Activated naive CD8-positive, alpha-beta T cell treated with anti-CD3 and anti-CD28 coated beads, Interleukin-2, amount 10 ng/mL, durations not matched to agents 7 days and 5 days (primary cell): ENCODE measurements at places on chromosomes 16 and 17. TPM values are rescaled to one million over a fixed set of nuclear protein-coding genes. Genes with fewer than 3 reads are reported as not detected.

The ALOXE3 gene
- not detected for total RNA-seq

DNA sequence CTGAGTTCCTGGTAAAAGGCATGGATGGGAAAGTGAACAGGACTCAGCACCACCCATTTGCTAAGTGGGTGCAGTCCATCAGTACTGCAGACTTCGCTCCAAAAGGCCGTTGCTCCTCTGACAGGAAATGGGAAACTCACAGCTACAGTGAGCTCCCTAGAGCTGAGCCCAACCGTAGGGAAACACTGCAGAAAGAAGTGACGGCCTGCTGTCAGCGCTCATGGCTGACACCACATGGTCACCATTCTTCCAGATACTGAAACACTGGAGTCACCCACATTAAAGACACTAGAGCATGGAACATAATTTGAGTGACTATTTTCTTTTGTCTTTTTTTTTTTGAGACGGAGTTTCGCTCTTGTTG, 31.9 kb downstream of the UBE2O start:
- H3K4me1 ChIP-seq: no peaks in the 10 kb centered on the region
- H3K36me3 ChIP-seq: peaks cover 6% of the 10 kb centered on the region
- no peaks in the 10 kb centered on the region for H3K27me3 ChIP-seq
- DNase-seq: no peak
- H3K4me3 ChIP-seq: no peak overlapping the region

The TEKT3 gene
- not detected for total RNA-seq

GRCh38 chr16:62755938-62756337, 719.7 kb upstream of the CDH8 start:
- H3K4me1 ChIP-seq: no peaks in the 10 kb centered on the region
- no peak for DNase-seq

The KIAA0753 gene
- 18.2 TPM for total RNA-seq

DNA sequence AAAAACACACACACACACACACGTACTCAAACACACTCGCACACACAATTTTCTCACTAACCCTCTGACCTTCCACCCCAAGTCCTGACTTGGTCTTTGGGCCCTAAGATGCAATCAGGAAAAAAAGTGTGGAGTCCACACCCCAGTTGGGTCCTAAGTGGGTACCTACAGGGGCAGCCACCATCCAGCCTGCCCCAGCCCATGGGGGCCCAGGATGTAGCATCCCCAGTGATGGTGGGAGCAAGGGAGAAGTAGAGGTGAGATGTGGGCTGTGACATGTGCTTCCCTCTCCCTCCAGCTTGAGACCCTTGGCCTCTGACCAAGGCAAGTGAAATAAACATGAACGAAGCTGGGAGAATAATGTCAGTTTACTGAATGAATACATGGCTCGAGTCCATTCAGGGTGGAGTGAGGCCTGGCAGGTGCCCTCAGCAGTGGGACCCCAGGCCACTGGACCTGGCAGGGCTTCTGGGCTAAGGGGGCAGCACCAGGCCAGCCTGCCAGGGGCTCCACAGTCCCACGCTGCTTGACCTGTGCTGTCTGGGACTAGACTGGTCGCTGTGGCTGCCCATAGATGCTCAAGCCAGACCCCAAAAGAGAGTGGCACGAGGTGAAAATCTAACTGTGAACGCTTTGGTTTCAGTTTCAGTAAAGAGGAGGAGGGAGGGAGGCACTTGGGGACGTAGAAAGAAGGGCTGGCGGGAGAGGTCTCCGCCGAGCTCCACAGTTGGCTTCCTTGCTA, 73.7 kb downstream of the MRC2 start:
- peaks cover 24% of the 10 kb centered on the region for H3K27me3 ChIP-seq
- H3K36me3 ChIP-seq: no peaks in the 10 kb centered on the region
- no peak for DNase-seq
- H3K27ac ChIP-seq: no peak overlapping the region

GRCh38 chr17:74467221-74467951, 952 bp downstream of the CD300A start:
- H3K4me1 ChIP-seq: peaks cover 27% of the 10 kb centered on the region
- H3K4me3 ChIP-seq: peak overlapping the region; percentile 75
- DNase-seq: no peak
- H3K27me3 ChIP-seq: peaks cover 9% of the 10 kb centered on the region

DNA sequence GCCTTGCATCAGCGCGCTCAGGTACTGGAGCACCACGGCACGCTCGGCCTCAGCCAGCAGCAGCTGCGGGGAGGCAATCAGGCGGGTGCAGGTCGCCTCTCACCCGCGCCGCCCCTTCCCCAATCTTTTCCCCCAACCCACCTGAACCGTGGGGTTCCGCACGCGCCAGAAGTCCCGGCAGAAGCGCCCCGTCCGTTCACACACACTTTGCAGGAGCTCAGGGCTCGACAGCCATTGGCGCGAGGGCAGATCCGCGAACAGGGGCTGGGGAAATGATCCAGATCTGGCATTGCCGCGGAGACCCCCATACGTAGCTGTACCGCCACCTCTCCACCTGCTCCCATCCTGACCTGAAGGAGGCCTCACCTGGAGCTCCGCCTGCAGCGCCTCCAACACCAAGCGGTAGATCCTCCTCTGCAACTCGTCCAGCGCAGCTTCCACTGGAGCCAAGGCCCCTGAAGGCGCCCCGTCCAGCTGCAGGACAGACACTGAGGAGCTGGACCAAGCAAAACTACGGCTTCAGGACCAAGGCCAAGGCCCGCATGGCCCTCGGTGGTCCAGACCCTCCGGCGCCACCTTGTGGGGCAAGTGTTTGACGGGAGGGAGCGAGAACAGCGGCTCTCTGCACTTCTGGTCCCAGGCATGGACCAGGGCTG, 1.4 kb upstream of the MATCAP1 start:
- peaks cover 8% of the 10 kb centered on the region for H3K4me1 ChIP-seq
- H3K27ac ChIP-seq: peak overlapping the region; percentile 76
- peak overlapping the region; percentile 86 for H3K4me3 ChIP-seq
- peaks cover 14% of the 10 kb centered on the region for H3K27me3 ChIP-seq
- DNase-seq: peak; percentile 90

GRCh38 chr17:48647103-48647962, 21.2 kb upstream of the HOXB9 start:
- peaks cover 80% of the 10 kb centered on the region for H3K27me3 ChIP-seq
- H3K27ac ChIP-seq: peak overlapping the region; percentile 26
- no peak for DNase-seq
- H3K36me3 ChIP-seq: no peaks in the 10 kb centered on the region
- peak overlapping the region; percentile 82 for H3K4me3 ChIP-seq
- H3K4me1 ChIP-seq: peaks cover 18% of the 10 kb centered on the region

- H3K27me3 ChIP-seq: peaks cover 30% of the 10 kb centered on the region
- H3K4me3 ChIP-seq: no peak overlapping the region
- no peak overlapping the region for H3K27ac ChIP-seq
- peaks cover 3% of the 10 kb centered on the region for H3K4me1 ChIP-seq
- no peak for DNase-seq
Measured at GRCh38 chr16:162271-162991, 3.3 kb upstream of the HBM start.

DNA sequence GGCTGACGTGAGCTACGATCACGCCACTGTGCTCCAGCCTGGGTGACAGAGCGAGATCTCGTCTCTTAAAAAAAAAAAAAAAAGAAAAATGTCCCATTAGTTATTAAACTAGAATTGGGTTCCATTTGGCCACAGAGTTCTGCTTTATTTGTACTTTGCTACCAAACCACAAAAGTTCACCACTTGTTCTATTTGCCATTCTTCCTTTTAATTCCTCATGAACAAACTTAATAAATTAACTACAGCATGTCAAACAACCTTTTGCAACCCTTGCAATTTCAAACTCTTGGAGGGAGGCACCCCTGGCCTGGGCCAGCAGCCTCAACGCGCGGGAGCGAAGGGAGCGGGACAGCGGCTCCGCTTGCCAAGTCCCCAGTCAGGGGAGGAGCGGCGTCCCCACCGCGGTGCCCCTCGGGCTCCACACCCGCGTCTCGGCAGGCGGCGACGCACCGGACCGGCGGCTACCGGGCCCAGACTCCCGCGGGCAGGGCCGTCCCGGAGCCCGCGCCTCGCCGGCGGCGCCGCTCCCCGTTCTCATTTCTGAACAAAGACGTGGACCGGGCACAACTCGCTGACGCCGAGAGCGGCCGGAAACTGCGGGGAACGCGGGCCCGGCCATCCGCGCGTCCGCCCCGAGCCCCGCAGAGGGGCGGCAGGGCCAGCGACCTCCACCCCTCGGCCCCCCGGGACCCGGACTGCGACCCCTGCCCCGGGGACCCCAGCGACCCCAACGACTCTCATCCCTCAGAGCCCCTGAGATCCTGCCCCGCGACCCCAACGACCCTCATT, 775 bp downstream of the CYTH1 start:
- peaks cover 6% of the 10 kb centered on the region for H3K36me3 ChIP-seq
- no peaks in the 10 kb centered on the region for H3K27me3 ChIP-seq
- H3K27ac ChIP-seq: peak overlapping the region; percentile 99
- H3K4me3 ChIP-seq: peak overlapping the region; percentile 93

DNA sequence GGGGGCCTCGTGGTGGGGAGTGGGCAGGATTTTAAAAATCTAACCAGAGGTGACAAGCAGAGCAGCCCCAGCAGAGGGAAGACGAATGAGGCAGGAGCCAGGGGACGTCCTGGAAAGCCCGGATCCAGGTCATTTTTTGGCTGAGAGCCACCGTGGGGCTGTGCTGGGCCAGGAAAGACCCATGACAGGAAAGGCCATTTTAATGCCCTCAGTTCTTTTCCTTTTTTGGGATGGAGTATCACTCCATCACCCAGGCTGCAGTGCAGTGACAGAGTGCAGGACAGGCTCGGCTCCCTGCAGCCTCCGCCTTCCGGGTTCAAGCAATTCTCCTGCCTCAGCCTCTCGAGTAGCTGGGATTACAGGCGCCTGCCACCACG, 30.5 kb upstream of the JPH3 start:
- no peaks in the 10 kb centered on the region for H3K4me1 ChIP-seq
- no peak overlapping the region for H3K27ac ChIP-seq
- no peak overlapping the region for H3K4me3 ChIP-seq
- peaks cover 5% of the 10 kb centered on the region for H3K27me3 ChIP-seq
- no peak for DNase-seq

The EPOP gene
- 7.2 TPM for total RNA-seq

DNA sequence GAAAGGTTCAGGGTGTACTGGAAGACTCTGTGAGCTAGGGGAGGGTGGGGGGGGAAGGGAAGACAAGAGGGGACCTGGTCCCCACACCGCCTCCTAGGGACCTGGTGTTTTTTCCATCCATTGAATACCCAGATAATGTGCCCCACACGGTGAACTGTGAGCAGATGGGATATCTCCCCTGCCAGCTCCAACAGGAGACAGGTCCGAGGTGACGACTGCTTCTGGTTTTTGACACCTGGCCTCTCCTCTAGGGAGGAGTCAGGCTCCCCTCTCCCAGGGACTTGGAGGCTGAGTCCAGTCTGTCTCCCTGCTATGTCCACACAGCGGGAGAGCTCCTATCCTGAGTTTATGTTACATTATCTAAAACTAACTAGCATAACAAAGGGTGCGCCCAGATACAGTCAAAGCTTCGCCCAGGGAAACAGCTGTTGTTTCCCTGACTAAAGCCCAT, 1.8 kb downstream of the MARVELD3 start:
- DNase-seq: no peak
- H3K4me1 ChIP-seq: peaks cover 3% of the 10 kb centered on the region

DNA sequence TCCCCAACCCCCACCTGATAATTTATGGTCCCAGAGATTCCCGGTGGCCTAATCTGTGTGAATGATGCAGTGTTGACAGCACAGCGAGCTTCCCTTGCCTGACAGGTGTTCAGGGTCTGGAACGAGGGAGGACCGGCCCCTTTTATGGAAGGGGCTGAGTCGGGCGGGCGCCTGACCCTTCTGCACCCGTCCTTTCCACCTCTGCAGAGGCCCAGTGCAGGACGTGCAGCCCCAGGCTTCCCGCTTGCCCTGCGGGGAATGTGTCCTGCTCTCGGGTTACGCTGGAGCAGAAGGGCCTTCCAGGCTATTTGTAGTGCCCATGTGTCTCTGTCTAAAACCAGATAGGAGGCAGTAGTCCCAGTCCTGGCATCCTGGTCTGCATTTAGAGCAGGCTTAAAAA, 16.2 kb downstream of the SMTNL2 start:
- H3K27me3 ChIP-seq: peaks cover 2% of the 10 kb centered on the region
- no peak overlapping the region for H3K27ac ChIP-seq
- no peak overlapping the region for H3K4me3 ChIP-seq
- DNase-seq: no peak

The HCRT gene
- not detected for total RNA-seq

The CCL3 gene
- total RNA-seq: 2.9 TPM

- H3K4me3 ChIP-seq: peak overlapping the region; percentile 25
- no peak for DNase-seq
- H3K36me3 ChIP-seq: no peaks in the 10 kb centered on the region
- H3K27me3 ChIP-seq: no peaks in the 10 kb centered on the region
- H3K27ac ChIP-seq: peak overlapping the region; percentile 73
Measured at GRCh38 chr16:1208239-1208830, 16.7 kb downstream of the TPSG1 start.

The NGFR gene
- 0.50 TPM for total RNA-seq

DNA sequence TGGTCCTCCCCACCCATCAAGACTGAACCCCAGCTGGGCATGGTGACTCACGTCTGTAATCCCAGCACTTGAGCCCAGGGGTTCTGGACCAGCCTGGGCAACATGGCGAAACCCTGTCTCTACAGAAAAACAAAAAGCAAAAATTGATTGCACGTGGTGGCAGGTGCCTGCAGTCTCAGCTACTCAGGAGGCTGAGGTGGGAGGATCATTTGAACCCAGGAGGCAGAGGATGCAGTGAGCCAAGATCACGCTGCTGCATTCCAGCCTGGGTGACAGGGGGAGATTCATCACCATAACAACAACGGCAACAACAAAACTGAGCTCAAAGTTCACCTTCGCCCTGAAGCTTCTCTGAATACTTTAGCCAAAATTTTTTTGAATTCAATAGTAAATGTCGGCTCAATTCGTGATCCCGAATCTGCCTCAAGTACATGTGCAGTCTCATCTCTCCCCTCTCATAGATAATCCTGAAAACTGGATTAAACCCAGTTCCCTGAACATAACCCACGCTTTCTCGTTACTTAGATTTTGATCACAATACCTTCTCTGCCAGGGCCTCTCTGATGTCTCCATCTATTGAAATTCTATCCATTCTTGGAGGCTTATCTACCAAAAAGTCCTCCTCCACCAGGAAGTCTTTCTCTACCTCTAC, 13.5 kb upstream of the MYH10 start:
- H3K4me1 ChIP-seq: no peaks in the 10 kb centered on the region
- H3K4me3 ChIP-seq: no peak overlapping the region
- DNase-seq: no peak
- H3K27me3 ChIP-seq: peaks cover 13% of the 10 kb centered on the region

The SPNS3 gene
- total RNA-seq: 32.9 TPM
